ENCODE measurements at places on chromosomes 2 and 18.

DNA sequence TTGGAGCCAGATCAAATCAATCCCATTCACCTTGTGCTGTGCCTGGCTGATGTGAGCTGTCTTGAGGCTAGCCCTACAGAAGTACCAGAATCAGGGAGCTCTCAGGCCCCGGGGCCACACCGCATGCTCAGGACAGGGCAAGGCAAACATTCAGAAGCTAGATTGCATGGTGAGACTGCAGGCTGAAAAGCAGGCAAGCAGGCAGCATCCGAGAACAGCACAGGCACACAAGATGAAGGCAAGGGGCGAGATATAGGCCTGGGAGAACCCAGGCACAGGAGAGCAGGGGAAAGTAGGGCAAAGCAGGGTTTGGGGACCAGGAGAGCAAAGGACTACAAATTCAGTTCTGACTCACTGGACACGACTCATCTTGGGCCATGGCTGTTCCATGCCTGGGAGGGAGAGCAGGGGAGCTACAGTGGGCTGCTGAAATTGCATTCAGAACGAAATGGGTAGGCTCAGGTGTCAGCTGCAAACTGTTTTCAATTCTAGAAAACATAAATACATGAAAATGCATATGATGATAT, 59.6 kb downstream of the GALNT14 start:
- no peak for DNase-seq

DNA sequence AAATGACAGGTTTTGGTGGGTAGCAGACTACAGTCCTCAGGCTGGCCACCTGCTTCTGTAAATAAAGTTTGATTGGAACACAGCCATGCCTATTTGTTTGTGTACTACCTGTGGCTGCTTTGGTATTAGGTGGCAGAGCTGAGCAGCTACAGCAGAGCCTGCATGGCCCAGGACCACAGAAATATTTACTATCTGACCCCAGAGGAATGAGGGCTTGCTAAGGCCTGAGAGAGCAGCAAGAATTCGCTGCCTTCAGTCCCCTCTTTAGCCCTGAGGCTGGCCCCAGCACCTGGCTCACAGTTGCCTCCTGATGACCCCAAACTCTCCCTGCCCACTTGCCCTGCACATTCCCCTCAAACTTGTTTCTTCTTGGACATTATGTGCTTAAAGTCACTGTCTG, 32.5 kb downstream of the POLR1A start:
- no peak for DNase-seq

DNA sequence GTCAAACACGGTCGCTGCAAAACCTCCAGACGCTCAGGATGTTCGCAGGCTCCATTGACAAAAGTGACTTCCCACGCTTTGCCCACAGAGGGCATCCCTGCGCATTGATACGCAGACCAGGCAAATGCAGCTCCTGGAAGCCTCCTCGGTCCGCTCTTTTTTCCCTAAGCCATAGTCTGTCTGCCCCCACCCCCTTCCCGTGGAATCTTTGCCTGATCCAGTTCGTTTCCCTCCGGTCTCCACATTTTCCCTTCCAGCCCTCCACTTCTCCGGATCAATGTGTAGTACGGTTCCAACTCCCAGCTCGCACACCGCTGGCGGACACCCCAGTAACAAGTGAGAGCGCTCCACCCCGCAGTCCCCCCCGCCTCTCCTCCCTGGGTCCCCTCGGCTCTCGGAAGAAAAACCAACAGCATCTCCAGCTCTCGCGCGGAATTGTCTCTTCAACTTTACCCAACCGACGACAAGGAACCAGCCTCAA, at the start of gene DCC:
Gene DCC, plus strand, starts transcription at position 307 of the 481 bp plus-strand sequence. CDS start 591 bp downstream, outside the sequence.
- peak; percentile 64 for DNase-seq

DNA sequence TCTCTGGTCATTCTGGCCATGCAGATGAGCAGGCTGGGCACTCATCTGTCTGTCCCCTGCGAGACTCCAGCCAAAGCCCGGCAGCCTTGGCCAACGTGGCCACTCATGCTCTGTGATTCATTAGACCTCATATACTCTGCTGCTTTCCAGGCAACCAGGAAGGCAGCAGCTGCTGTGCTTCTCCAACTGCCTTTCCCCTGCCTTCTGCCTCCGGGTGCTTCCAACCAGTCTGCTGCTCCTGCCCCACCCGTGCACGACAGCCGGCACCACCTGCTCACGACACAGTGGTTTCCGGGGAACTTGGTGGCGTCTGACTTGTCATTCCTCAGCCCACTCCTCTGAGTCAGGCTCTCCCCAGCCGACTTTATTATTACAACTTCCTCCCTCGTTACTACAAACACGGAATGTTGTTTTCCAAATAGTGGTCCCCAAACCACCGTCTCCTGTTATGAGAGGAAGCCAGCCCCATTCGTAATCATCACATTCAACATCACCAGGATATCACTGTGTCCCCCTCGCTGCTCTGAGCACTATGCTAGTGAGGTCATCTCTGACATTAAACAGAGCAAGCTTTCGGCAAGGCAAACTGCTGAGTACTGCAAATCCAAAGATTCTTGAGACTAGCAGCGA, 392.4 kb downstream of the ALK start:
- peak; percentile 86 for DNase-seq

DNA sequence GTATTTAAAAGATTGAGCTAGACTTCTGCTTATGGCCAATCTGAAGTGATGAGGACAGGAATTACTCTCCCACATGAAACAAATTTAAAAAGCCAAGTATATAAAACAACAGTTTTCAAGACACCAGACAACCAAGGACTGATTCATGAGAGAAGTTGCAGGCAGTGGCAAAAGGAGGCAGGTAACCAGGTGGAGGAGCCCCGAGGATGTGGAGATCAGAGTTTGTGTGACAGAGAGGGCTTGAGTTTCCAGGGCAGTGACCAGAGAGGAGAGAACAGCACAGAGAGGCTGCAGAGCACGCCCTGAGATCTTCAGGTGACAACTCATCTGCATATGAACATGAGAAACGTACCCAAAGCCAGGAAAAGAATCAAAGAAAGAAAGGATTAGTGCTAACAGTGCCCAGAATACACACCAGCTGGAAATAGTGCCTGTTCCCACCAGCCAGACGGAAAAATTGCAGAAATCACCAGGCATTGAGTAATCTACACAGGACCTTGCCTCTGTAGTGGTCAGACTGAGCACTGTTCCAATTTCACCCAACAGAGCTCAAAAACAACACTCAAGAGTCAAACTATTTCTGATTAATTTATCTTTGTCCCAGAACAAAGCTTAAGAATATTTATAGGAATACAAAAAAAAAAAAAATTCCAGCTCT, 173.1 kb downstream of the SEPTIN10 start:
- DNase-seq = no peak

DNA sequence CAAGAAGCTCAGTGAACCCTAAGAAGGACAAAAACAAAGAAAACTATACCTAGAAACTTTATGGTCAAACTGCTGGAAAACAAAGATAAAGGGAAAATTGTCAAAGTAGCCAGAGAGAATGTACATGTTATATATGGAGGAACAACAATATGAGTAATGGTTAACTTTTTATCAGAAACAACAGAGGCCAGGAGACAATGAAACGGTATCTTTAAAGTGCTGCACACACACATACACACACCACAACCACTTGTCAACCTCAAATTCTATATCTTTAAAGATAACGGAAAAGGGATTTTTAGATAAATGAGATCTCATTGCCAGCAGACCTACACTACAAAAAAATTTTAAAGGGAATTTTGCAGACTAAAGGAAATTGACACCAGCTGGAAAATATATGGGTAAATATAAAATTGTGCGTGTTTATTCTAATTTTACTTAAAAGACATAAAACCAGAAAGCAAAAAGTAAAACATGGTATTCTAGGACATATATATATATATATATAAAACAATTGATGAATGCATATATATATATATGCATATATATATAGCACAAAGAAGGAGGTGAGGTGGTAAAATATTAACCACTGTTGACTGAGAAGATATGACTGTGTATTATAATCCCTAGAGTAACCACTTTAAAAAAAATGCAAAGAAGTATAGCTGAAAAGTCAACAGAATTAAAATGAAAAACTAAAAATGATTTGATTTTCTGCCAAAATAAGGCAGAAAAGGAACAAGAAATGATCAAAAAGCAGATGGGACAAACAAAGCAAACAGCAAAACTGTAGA, 172.0 kb downstream of the SRBD1 start:
- DNase-seq = no peak

DNA sequence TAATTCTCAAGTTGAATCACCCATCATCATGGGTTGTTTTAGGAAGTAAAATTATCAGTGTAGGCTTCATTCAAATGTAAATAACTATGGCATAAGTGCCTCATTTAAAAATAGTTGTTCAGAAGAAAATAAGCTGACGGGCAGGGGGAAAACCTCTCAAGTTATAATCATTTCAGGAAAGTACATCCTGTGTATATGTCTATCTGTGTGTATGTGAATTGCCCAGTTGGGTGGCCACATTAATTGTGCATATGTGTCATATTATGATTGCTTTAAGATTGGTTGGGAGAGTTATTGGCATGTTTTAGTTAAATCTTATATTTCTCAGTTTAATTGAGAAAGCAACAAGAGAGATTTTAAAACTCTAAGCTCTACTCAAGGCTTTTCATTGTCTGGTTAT, 282.8 kb upstream of the VWC2L start:
- DNase-seq = no peak

- DNase-seq = no peak
Observed at GRCh38 chr18:23719634-23720201, 30.5 kb downstream of the LAMA3 start.

DNA sequence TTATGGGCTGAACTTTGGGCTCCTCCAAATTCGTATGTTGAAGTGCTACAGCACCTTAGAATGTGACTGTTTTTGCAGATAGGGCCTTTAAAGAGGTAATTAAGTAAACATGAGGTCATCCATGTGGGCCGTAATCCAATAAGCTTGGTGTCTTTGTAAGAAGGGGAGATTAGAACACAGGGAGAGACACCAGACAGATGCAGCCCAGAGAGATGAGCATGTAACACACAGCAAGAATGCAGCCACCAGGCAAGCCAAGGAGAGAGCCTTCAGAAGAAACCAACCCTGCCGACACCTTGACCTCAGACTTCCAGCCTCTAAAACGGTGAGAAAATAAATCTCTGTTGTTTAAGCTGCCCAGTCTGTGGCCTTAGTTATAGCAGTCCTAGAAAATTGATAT, 74.3 kb downstream of the HRH4 start:
- no peak for DNase-seq

DNA sequence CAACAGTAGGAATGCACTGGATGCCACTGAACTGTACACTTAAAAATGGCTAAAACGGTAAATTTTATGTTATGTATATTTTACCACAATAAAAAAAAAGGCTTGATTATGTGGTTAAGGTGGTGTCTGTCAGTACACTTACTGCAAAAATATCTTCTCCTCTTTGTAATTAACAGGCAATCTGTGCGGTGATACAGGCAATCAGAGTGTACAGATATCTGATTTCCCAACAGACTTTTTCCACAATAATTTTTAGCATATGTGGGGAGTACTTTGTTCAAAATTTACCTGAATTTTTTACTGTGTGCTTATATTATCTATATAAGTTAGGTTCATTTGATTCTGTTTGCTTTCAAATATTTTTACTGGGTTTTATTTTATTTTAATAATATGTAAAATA, 175.0 kb upstream of the PGAP1 start:
- DNase-seq = no peak

DNA sequence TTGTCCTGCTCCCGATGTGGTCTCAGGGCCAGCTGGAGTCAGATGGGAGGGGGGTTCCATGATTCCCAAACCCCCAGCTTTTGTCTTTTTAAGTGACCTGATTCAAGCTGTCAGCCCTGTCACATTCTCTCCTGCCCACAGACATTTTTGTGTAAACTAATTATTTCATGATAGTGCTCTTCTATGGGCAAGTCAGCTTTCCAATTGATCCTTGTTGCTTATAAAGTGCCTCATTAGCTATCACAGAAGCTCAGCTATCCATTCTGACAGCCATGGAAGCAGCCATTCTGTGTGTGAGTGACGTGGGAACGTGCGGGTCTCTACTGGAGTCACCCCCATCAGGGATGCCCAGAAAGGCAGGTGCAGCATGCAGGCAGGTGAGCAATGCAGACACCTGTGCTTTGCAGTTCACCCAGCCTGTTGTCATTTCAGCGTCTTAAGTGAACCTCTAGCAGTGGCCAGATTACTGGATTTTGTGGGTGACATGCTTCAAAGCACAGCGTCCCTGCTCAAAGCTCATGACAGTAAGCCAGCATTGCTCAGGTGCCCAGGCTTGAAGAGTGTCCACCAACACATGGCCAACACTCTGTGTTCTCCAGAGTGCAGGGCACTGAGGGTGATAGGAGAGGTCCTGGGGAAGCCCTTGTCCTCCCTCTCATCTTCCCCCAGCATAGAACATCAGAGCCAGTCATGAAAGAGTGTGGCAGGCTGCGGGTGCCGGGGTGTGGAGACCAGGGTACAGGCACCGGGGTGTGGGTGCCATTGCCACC, 162.1 kb upstream of the SH3BP4 start:
- no peak for DNase-seq

- no peak for DNase-seq
Observed at GRCh38 chr18:48197819-48198218, 211.4 kb downstream of the ZBTB7C start.

DNA sequence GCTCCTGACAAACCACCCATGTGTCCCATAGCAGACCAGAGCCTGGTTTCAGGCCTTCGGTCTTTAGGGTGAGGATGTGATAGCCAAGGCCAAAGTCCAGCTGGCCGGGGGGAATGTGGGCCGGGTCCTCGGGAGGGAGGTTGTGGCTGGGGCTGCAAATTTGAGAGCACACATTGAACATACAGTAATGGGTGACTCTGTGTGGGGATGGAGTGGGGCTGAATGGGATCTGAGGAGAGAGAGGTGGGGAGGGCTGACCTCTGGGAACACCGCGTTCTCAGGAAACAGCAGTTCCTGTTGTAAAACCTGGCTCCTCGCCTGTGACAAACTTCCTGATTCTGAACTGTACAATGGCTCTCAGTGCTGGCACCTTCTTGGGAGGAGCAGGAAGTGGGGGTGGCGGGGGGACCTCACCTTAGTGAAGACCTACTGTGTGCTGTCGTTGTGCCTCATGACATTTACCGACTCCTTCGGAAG, 48.8 kb downstream of the MCFD2 start:
- DNase-seq = no peak

GRCh38 chr2:128026448-128027277, 1.2 kb downstream of the SAP130 start:
- no peak for DNase-seq

DNA sequence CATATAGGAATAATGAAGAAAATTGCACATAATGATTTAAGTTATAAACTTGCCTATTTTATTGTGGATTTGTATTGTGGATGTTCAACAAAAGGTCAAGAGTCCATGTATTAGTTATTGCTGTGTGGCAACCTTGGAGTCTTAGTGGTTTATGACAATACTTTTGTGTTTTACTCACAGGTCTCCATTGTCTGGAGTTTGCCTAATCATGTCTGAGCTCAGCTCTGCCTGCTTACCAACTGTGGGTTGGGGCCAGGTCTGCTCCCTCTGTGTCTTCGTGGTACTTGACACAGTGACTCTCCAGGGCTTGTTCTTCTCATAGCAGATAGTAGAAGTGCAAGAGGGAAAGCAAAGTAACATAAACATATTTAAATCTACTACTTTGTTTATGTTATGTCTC, 382.5 kb downstream of the CBLN2 start:
- DNase-seq = no peak

Measured in right hindlimb (tissue), 1 donor.